ENCODE measurements at places on chromosomes 1 and 21. TPM values are rescaled to one million over a fixed set of nuclear protein-coding genes. Genes with fewer than 3 reads are reported as not detected.

GRCh38 chr21:41612674-41613532 lies 104.9 kb upstream of the TMPRSS2 start:
- DNase-seq, result no peak

DNA sequence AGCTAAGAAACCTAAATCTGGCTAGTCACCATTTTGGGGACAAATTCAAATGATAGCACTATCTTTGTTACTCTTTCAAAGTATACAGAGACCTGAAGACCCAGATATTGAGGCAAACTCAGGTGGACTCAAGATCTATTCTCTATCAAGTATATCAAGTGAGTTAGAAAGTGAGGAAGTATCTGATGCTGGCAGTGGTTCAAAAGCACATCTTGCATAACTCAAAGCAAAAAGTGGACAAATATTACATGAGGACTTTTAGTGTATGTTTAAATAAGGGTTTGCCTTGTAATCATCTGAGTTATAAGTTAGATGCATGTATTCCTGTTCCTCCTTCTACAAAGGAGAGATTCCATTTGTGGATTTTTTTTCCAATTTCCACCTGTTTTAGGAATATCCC lies 338.4 kb downstream of the DISC1 start:
- no peak for DNase-seq

- DNase-seq, result no peak
Measured at GRCh38 chr1:164644774-164645644, 86.0 kb downstream of the PBX1 start.

- DNase-seq, result no peak
Measured at GRCh38 chr1:242847390-242847993, 323.0 kb upstream of the PLD5 start.

AVPR1B gene
- not detected for total RNA-seq

PPP1R12B gene
- 5.2 TPM for total RNA-seq

KCNE1 gene
- 0.13 TPM for total RNA-seq

AGMAT gene
- total RNA-seq, result 1.4 TPM

All from pulmonary artery endothelial cell (primary cell).